Nasal cavity respiratory epithelium epithelial cell of viscerocranial mucosa (primary cell): ENCODE measurements at places on chromosomes 2 and 18. TPM values are rescaled to one million over a fixed set of nuclear protein-coding genes. Genes with fewer than 3 reads are reported as not detected.

The TMEM247 gene
- total RNA-seq = not detected in 2 replicates

The IL1R1 gene
- 1.4 and 22.9 TPM in 2 replicates for total RNA-seq

The NRP2 gene
- total RNA-seq = 33.5 and 56.0 TPM in 2 replicates

The NT5C1B gene
- total RNA-seq = not detected in 2 replicates

The EPB41L5 gene
- 34.5 and 44.1 TPM in 2 replicates for total RNA-seq

The BOK gene
- total RNA-seq = 16.4 and 26.1 TPM in 2 replicates

The NDUFAF7 gene
- 14.4 and 18.8 TPM in 2 replicates for total RNA-seq

The RAD51AP2 gene
- total RNA-seq = 0.34 and 0.57 TPM in 2 replicates

The KCNJ13 gene
- total RNA-seq = not detected in 2 replicates

The DAPL1 gene
- total RNA-seq = 1.1 TPM in 1 of 2 replicates, not detected in the other

The PAIP2B gene
- total RNA-seq = 3.1 and 5.3 TPM in 2 replicates

The IL1RL1 gene
- total RNA-seq = 3.0 and 53.3 TPM in 2 replicates

The RHBDD1 gene
- total RNA-seq = 44.4 and 80.5 TPM in 2 replicates

The LYG2 gene
- total RNA-seq = not detected in 2 replicates

The SMYD5 gene
- 20.2 and 28.8 TPM in 2 replicates for total RNA-seq

The SERPINE2 gene
- 75.9 and 114 TPM in 2 replicates for total RNA-seq

The ATP6V1C2 gene
- total RNA-seq = 0.68 and 1.9 TPM in 2 replicates

The CXCR1 gene
- total RNA-seq = not detected in 2 replicates

The IL36G gene
- 1.7 and 2.6 TPM in 2 replicates for total RNA-seq

The MATN3 gene
- total RNA-seq = 0.34 and 1.00 TPM in 2 replicates

The KCNG2 gene
- total RNA-seq = not detected in 2 replicates

The METAP1D gene
- 4.4 and 8.3 TPM in 2 replicates for total RNA-seq

The KIAA2012 gene
- total RNA-seq = not detected in 2 replicates

The ST6GAL2 gene
- total RNA-seq = under 0.01 TPM in 1 of 2 replicates, not detected in the other

The IL18RAP gene
- 0.21 TPM in 1 of 2 replicates, not detected in the other for total RNA-seq

The IL1F10 gene
- total RNA-seq = 0.34 TPM in 1 of 2 replicates, not detected in the other

The HOXD8 gene
- not detected in 2 replicates for total RNA-seq

The CYTIP gene
- not detected in 2 replicates for total RNA-seq
